Peyer's patch (tissue), 4 donors: ENCODE measurements at places on chromosomes 2 and 18.
A peak's percentile ranks its signal among the peaks of the same experiment; 100 is the strongest.

GRCh38 chr2:226623587-226624368 lies 175.8 kb downstream of the IRS1 start:
- DNase-seq: no peak

- peak; percentile 16 for DNase-seq
These were observed 23.6 kb downstream of the INPP5D start for GRCh38 chr2:233083782-233084181.

DNA sequence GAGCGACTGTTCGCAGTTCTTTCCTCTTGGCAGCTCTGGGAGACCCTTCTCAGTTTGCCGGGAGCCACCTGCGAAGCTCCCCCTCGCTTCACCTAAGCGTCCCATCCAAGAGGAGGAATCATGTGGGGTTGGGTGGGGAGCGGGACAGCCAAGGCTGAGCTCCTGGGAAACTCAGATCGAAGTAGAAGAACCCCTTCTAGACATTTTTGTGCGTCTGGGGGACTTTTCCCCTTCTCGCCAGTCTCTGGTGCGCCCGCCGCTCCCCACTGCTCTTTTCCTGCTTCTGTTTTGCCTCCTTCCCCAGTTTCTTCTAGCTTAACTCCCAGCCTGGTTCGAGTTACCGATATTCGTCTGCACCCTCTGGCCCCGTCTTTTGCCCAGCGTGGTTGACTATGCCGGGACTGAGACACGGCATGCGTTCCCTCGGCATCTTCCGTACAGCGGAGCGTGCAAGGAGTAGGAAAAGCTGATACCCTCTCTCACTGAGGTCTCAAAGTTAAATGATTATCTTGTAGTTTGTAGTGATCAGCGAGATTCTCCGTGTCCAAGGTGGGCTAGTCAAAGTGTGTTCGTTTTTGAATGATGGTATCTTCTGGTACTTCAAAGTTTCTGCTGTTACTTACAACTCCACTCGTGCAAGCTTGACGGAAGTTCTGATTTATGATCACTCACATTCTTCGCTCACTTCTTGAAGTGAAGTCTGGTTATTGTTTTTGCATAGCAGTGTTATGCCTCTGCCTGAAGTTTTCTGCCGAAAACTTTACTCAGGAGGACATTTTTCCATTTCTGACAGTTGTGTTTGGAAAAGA lies 664 bp downstream of the CAMKMT start:
- peak; percentile 67 for DNase-seq

DNA sequence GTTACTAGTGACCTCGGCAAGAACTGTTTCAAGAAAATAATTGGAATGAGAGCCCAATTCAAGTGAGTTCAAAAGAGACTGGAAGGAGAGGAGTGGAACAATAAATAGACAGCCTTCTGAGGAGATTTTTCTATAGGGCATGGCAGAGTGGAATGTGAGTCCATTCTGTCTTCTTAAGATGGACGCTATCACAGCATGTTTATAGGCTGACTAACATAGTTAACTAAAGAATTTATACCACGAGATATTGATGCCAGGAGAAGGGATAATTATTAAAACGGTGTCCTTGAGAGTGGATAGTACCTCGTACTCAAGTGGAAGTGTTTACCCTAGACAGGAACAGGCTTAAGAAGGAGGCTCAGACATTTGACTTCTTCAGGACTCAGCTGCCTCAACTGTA lies 143.5 kb upstream of the RBBP8 start:
- DNase-seq: no peak

DNA sequence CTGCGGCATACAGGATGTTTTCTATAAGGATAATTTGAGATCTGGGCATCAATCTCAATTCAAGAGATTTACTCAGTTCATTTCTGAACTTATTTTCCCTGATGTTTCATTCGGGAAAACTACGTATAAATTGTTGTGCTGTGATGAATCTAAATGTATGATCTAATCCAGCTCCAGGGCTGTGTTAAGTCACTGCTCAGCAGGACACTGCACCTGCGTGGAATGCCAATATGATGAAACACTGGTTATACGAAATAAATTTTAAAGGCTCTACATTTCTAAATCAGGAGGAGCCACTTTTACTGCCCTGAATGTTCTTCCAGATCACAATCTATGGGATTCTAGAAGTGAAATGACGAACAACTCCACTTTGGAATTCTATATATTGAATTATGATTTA lies 259.0 kb downstream of the HNMT start:
- no peak for DNase-seq

DNA sequence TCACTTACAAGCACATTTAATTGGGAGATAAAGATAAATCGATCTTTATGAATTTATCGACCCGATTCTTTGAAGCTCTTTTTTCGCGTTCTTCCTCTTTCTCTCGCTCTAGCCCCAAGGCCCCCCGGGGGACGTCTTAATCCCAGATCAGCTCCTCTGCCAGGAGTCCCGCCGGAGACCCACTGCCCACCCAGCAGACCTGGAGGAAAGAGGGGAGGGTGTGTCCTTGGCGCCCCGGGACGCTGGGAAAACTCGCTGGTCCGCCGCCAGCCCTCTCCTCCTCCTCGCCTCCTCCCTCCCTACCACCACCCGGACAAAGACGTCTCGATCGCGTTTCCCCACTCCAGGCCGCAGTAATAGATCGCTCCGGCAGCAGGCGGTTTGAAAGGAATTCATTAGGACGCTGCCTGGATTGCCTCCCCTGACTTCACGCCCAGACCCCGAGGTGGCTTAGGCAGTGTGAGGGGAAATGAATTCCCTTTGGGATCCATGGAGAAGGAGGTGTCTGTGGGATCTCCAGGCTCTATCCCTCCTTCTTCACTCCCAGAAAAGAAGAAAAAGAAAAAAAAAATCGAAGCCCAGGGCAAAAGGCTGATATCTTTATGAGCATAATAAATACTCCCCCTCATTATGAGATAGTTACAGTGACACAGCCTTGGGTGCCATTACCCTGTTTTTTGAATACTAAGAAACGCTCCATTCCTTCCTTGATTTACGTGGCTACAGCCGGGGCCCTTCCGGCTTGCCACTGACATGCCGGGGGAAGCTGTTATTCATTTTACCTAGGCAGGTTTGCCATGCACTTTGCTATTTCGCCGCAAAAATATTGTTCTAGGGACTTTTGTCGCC lies 1.8 kb upstream of the GBX2 start:
- no peak for DNase-seq

DNA sequence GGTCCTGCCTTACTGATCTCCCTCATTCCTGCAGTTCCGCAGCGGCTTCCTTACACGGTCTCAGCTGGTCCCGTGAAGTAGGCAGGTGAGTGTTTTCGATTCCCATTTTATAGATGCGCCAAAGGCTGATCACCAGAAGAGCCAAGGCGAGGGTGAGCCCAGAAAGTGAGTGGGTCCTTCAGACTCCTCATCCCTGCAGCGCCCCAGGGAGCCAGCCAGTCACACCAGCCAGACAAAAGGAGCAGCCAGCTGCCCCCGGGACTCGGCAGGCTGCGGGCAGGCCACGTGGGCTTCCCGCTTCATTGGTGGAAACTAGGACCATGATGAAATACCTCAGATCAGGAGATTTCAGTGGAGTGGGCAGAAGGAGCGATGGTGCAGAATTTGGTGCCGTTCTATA lies 85.9 kb downstream of the SMAD7 start:
- no peak for DNase-seq

DNA sequence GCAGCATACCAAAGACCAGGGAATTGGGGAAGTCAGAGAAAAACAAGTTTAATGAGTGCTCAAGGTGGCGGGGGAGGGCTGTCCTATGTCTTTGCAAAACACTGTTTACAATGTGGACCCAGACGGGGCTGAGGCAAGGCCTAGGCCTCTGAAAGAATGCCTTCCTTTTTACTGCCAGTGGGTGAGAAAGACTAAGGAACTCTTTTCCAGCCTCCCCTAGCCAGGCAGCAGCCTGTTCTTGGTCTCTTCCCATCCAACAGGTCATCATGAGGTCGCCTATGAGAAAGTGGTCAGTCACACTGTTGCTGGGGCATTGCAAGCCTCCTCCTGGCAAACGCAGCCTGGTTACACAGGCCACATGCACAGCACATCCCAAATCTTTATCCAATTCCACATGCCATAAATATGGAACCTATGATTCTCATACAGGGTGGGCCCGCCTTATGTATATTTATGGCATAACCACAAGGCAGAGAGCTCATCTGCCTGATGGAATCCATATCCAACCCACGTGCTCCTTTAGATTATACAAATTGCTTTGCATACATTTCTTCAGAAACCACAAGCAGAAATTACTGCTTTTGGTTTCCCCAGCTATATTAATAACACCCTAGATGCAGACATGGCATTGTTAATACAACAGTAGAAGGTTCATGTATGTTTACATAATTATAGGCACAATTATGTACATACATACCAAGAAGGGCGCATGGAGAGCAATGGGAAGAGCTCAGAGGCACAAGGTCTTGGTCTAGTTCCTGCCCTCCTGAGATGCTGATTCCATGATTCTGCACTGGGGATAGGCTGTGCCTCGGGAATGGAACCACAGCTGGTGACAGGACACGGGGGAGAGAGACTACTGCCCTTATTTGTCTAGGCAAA lies 48.6 kb downstream of the NRP2 start:
- no peak for DNase-seq

DNA sequence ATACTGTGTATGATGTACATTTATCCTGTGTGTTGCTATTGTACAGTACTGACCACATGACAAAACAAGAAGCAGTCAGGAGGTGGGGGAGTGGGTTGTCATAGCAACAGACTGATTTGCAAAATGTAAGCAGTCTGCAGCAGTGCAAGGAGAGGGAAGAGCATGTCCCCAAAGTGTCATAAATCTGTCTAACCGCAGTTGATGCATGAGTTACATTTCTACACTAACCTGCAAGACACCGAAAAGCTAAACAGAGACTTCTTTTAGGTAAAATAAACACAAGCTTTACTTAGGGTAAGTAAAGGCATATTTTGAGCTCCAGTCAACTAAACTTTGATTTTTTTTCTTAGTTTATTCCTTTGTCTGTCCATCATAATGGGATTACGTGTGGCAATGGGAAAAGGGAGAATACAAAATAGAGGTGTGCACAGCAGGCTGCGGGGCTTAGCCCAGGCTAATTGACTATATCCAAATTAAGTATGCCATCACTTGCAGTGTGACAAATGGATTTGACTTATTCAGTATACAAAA lies 134.5 kb downstream of the MEIS1 start:
- no peak for DNase-seq

DNA sequence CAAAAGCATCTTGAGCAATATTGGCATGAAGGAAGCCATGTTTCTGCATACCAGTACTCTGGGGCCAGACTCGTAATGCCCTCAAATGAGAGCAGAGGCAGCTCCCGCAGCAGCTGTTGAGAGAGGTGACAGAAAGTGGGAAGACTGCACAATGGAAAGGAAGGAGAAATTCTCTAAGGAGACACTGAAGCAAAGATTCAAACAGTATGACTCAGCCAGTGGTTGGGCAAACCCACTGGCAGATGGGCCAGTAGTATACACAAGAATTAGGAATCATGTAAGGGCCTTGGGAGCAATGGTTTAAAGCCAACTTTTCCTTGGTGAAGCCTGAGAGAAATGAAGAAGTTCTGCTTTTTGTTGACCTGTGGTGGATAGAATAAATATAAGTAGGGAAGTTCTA lies 2092.7 kb upstream of the PIK3C3 start:
- DNase-seq: no peak

DNA sequence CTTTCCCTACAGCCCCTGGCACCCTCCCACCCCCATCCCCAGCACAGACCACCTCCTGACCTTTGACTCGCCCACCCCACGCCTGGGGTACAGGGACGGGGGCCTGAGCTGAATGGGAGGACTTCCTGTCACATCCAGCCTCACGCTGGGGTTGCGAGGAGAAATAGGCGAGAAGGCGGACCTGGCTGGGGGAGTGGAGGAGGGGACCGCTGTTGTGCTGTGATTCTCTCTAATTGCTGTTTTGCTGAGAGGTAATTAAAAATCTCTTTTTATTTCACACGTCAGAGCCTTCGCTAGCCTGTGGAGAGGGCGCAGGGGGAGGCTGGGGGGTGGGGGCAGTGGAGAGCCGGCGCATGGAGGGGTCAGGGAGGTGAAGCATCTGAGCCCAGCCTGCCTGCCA lies 9.7 kb upstream of the ECEL1 start:
- no peak for DNase-seq

DNA sequence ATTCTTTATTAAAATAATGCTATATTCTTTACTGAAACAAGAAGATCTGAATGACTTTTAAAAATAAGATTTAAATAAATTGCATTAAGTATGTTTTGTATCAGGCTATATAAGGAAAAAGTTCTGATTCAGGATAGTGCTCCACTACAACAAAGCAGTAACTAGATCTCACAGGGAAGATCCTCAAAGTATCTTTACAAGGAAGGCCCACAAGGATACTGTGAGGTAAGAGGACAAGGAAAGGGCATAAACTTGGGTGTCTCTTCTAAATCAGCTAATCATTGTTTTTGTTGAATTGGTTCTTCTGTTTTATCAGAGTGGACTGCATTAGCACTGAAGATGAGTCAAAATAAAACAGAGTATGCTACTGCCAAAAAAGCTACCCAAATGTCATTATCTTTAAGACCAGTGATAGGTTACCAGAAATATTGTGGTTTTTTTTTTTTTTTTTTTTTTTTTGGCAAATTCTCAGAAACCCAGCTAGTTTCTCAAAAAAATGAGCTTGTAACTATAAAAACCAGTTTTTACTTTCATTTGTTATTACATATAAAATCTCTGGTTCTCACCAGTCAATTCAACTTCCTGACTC lies 160.9 kb downstream of the BAZ2B start:
- no peak for DNase-seq

- DNase-seq: no peak
These were observed 185.4 kb upstream of the MMADHC start for GRCh38 chr2:149773006-149773405.

DNA sequence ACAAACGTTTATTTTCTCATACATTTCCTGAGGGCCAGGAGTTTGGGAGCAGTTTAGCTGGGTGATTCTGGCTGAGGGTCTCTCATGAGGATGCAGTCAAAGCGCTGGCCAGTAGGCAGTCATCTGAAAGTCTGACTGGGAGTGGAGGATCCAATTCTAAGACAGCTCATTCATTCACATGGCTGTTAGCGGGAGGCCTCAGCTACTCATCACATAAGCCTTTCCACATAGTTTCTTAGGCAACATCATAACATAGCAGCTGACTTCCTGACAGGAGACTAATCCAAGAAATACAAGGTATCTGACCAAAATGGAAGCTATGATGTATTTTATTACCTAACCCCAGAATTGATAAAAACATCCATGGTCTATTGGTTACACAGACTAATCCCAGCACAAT lies 2.9 kb upstream of the MRPL44 start:
- DNase-seq: no peak

DNA sequence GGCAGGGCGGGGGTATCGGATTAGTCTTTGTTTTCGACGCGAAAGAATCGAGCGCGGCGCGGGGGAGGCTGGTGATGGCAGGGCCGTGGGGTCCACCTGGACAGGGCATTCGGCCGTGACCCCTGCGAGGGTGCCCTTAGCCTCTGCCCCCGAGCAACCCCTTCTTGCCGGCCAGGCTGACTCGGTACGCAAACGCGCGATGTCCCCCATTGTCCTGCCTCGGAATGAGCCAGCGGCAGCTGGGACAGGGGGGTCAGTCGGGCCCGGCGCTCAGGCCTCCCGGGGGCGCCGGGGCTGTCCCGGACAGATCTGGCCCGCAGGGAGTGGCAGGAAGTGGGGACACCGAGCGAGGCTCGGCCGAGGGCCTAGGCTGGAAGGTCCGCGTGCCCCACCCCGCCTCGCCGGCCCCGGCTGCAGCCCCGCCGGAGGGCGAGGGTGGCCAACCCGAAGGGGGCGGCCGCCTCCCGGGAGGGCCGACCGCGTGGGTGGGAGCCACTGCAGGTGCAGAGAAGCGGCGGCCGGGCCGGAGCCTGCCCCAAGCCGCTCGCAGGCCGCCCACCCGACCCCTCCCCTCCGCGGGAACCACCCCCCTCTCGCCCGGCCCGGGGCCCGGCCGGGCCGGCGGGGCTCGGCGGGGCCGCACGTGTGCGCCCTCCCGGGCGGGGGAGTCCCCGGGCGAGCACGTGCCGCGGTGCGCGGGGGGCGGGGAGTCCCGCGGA lies at the start of gene TET3:
TSS of gene TET3 (plus strand) at position 708 of the 719 bp plus-strand sequence. CDS start 1,494 bp downstream, outside the sequence.
- DNase-seq: peak; percentile 72
